Cardiac muscle cell (in vitro differentiated cells and primary cell): ENCODE measurements at places on chromosomes 6 and 20. TPM values are rescaled to one million over a fixed set of nuclear protein-coding genes. Genes with fewer than 3 reads are reported as not detected.

GRCh38 chr6:89678531-89678930 is 40.0 kb upstream of the LYRM2 start:
- H3K27me3 ChIP-seq = no peaks in the 10 kb centered on the region
- no peak overlapping the region for H3K4me3 ChIP-seq
- no peaks in the 10 kb centered on the region for H3K4me1 ChIP-seq

Gene SLC12A5
- total RNA-seq = 7.6 and 8.3 TPM in 2 replicates

DNA sequence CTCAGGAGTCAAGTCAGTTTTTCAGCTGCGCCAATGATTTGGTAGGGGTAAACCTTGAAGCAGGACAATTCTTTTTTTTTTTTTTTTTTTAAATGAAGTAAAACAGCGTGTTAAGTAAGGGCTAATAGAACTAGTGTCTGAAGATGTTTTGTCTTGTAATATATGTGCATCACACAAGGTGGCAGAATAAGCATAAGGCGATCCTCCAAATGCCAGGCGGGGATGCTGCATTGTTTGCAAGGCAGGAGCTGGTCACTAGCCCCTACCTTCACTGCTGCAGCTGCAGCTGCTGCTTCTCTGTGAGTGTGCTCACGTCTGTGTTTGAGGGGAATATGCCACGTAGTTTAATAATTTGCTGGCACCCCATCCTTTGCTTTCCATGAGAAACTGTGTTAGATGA is 272.7 kb upstream of the MAP3K7 start:
- H3K36me3 ChIP-seq = no peaks in the 10 kb centered on the region
- no peak overlapping the region for H3K4me3 ChIP-seq
- DNase-seq = peak; percentile 11
- H3K27ac ChIP-seq = no peak overlapping the region
- H3K27me3 ChIP-seq = no peaks in the 10 kb centered on the region

GRCh38 chr6:150055131-150055530 is 13.8 kb downstream of the ULBP3 start:
- H3K36me3 ChIP-seq = no peaks in the 10 kb centered on the region
- DNase-seq = no peak
- no peaks in the 10 kb centered on the region for H3K4me1 ChIP-seq
- H3K27me3 ChIP-seq = peaks cover 54% of the 10 kb centered on the region
- H3K4me3 ChIP-seq = no peak overlapping the region
- H3K27ac ChIP-seq = no peak overlapping the region

DNA sequence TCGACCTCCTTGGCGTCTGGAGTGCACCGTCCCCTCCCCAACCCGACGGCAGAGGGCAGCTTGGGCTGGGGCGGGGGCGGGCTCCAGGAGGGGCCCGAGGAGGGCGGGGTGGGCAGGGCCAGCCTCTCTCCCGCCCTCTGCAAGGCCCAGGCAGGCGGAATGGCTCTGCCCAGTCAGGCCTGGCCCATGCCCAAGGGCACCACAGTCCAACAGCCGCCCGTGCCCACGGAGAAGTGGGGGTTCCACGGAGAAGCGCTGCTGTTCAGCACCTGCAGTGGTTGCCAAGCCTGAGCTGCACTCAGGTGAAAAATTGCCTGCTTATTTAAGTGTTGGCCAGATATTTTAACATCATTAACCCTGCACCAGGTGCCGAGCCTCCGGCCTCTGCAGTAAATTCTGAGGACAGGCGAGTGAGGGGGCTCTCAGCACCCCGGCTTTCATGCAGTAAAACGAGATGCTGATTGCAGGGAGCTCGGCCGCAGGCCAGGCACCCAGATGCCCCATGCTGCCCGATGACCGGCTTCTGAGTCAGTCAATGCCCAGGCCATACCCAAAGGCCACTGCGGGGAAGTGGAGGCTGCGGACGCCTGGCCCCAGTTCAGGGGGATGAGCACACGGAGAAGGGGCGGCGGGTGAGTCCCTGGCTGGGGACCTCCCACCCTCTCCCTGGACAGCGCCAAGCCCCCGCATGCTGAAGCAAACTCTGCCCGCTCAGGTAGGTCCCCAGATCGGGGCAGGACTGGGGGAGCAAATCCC is at the start of gene SRMS:
TSS of gene SRMS (minus strand) at position 25 of the 756 bp plus-strand sequence. CDS start 286 bp downstream, outside the sequence.
- H3K4me3 ChIP-seq = no peak within 1 kb of the TSS
- H3K27me3 ChIP-seq = no peaks in the 10 kb centered on the region
- no peak for DNase-seq

- no peak overlapping the region for H3K4me3 ChIP-seq
- peaks cover 4% of the 10 kb centered on the region for H3K4me1 ChIP-seq
- H3K36me3 ChIP-seq = no peaks in the 10 kb centered on the region
- H3K27me3 ChIP-seq = no peaks in the 10 kb centered on the region
- DNase-seq = peak; percentile 34
These were observed 3.8 kb upstream of the PIGU start for GRCh38 chr20:34680586-34681175.

Gene CCN6
- total RNA-seq = not detected in 2 replicates

DNA sequence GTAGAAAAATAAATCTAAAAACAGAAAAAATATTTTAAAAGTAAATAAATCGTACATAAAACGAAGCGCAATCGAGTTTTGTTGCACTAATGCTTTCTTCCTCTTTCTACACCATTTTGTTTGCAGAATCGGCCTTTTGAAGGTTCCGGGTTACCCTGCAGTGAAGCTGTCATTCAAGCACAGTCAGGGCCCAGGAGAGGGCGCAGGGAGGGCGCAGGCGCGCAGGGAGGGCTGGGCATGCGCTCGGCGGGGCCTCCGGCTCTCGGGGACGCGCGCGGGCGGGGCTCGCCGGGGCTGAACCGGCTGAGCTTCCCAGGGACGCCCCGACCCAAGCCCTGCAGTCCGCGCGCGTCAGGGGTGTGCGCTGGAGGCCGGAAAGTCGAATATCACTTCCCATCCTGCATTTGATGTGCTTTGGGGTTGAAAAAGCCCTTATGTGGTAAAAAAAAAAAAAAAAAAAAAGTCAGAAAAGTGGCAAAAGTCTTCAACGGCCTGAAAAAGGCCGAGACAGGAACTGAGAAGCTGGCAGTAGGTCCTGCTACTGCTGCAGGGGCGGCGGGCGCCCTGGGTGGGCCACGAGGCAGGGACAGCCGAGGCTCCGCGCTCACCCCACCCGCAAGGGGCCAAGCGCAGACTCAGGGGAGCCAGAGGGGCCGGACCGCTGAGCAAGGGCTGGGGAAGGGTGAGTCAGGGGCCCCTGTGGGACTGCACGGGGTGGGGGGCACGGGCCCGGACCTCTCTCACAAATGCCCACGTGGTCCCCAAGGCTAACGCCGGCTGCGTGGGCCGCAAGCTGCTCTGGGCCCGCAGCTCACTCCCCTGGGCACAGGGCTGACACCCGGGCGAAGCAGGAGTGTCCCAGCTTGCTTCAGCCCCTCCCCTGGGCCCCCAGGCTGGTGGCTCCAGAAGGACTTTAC is 40.5 kb downstream of the THBS2 start:
- no peaks in the 10 kb centered on the region for H3K27me3 ChIP-seq
- H3K4me1 ChIP-seq = peaks cover 3% of the 10 kb centered on the region
- H3K36me3 ChIP-seq = no peaks in the 10 kb centered on the region
- peak overlapping the region; percentile 26 for H3K4me3 ChIP-seq
- DNase-seq = peak; percentile 95

Gene LPIN3
- total RNA-seq = 13.5 and 17.0 TPM in 2 replicates

DNA sequence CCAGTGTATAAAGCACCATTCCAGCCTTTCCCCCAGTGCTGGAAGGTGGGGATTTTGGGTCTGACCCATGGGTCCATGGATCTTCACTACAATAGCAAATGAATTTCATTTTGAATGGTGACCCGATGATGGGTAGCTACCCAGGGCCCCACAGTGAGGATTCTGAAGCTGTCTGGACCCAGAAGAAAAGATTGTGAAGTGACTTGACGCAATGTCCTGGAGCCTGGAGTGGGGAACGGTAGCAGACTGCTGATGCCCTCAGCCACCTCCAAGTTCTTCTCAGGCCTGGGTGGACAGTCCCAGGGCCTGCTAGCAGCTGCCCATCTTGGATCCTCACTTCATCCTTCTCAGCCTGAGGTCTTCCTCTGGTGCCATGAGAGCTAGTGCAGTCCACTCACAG is 23.4 kb upstream of the SLC32A1 start:
- peaks cover 26% of the 10 kb centered on the region for H3K27me3 ChIP-seq
- no peak for DNase-seq
- H3K4me3 ChIP-seq = no peak overlapping the region
- H3K36me3 ChIP-seq = no peaks in the 10 kb centered on the region
- H3K4me1 ChIP-seq = no peaks in the 10 kb centered on the region

Gene TCP11
- total RNA-seq = 0.27 TPM in 1 of 2 replicates, not detected in the other

GRCh38 chr6:68144667-68145066 is 490.4 kb upstream of the ADGRB3 start:
- no peak overlapping the region for H3K27ac ChIP-seq
- no peak overlapping the region for H3K4me3 ChIP-seq
- no peak for DNase-seq
- no peaks in the 10 kb centered on the region for H3K27me3 ChIP-seq
- H3K36me3 ChIP-seq = no peaks in the 10 kb centered on the region
- no peaks in the 10 kb centered on the region for H3K4me1 ChIP-seq

DNA sequence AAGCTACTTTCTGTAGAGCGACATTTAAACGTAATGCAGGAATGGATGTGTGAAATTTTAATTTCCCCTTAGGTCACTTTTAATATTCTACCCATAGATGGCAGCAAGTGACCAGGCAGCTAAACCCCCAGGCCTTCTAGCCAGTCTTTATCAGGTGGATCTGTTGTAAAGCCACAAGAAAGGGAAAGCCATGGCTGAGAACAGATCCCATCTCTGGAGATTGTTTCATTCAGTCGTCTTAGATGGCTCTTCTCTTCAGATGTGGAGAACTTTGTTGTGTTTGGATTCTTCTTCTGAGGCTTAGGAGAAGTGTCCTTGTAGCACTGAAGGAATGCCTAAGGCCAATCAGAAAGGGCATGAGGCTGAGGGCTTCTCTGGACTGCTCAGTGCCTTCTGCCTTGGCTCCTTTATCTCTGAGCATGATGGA is 15.8 kb upstream of the RNF182 start:
- DNase-seq = peak; percentile 69
- no peak overlapping the region for H3K27ac ChIP-seq
- H3K27me3 ChIP-seq = peaks cover 16% of the 10 kb centered on the region
- H3K4me1 ChIP-seq = no peaks in the 10 kb centered on the region

- no peak overlapping the region for H3K4me3 ChIP-seq
- no peak for DNase-seq
- H3K27ac ChIP-seq = no peak overlapping the region
- no peaks in the 10 kb centered on the region for H3K4me1 ChIP-seq
These were observed 531.4 kb upstream of the RNF217 start for GRCh38 chr6:124430740-124431318.

Gene GTSF1L
- not detected in 2 replicates for total RNA-seq

Gene ULBP1
- 0.04 TPM in 1 of 2 replicates, not detected in the other for total RNA-seq

Gene COL9A3
- total RNA-seq = 7.9 and 10.3 TPM in 2 replicates

DNA sequence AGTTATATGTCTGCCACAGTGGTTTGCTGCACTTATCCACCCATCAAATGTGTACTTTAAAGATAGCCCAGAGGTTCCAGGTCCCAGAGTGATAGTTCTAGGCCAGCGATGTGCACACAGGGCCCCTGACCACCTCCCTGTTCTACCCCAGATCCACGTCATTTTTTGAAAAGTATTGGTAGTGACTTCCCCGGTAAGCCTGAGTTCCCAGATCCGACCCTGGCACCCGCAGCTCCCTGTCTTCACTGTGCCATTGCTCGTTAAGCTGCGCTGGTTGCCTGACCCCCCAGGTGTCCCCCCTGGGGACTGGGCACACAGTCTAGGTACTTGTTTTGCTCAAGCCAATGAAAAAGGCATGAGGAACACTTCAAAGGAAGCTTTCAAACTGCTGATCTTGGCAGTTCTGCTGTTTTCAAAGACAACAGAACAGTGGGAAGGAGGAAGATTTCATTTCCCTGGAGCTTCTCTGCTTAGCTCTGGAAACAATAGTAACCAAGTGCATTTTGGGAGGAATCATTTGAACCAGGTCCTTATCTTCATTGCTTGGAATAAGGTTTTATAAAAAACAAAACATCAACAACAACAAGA is 116.3 kb upstream of the TAB2 start:
- no peak overlapping the region for H3K27ac ChIP-seq
- no peak overlapping the region for H3K4me3 ChIP-seq
- no peak for DNase-seq
- peaks cover 15% of the 10 kb centered on the region for H3K4me1 ChIP-seq

GRCh38 chr6:158607411-158608170 is 37.0 kb downstream of the DYNLT1 start:
- H3K4me3 ChIP-seq = no peak overlapping the region
- H3K27ac ChIP-seq = no peak overlapping the region
- no peak for DNase-seq
- H3K27me3 ChIP-seq = no peaks in the 10 kb centered on the region

Gene NOX3
- not detected in 2 replicates for total RNA-seq

DNA sequence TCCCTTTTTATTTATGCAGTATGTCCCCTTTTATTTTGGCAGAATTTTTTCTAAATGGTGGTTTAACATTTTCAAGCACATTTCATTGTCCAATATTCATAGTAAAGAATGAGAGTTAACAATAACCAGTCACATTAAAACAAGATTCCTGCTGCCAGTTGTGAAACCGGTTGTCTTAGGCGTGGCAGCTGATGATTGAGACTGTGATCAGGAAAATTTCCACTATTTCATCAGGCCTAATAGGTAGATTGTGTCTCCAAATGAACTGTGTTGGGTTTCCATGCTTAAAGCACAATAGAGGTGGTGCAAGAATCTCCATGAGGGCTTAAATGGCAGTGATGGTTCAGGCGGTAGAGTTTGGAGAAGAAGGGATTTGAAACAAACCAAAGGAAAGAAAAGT is 15.3 kb downstream of the PRDM1 start:
- H3K27ac ChIP-seq = no peak overlapping the region
- peaks cover 47% of the 10 kb centered on the region for H3K4me1 ChIP-seq
- peaks cover 4% of the 10 kb centered on the region for H3K27me3 ChIP-seq
- H3K4me3 ChIP-seq = no peak overlapping the region
- no peaks in the 10 kb centered on the region for H3K36me3 ChIP-seq
- DNase-seq = no peak

GRCh38 chr6:75422024-75422639 is 71.5 kb downstream of the FILIP1 start:
- H3K27ac ChIP-seq = no peak overlapping the region
- no peaks in the 10 kb centered on the region for H3K36me3 ChIP-seq
- no peaks in the 10 kb centered on the region for H3K27me3 ChIP-seq
- peaks cover 11% of the 10 kb centered on the region for H3K4me1 ChIP-seq
- DNase-seq = no peak

- no peaks in the 10 kb centered on the region for H3K27me3 ChIP-seq
- peak overlapping the region; percentile 92 for H3K27ac ChIP-seq
- H3K36me3 ChIP-seq = peaks cover 24% of the 10 kb centered on the region
- peak; percentile 29 for DNase-seq
- peaks cover 13% of the 10 kb centered on the region for H3K4me1 ChIP-seq
These were observed 640 bp downstream of the NFS1 start for GRCh38 chr20:35698298-35699126.

Gene FBXL4
- 9.2 and 12.7 TPM in 2 replicates for total RNA-seq

Gene DLL1
- 4.3 and 4.7 TPM in 2 replicates for total RNA-seq
